Central memory CD8-positive, alpha-beta T cell (primary cell): ENCODE measurements at places on chromosomes 5 and 9.

GRCh38 chr5:42015681-42016080 is 90.6 kb downstream of the FBXO4 start:
- no peak for DNase-seq

GRCh38 chr5:139584137-139584536 is 23.0 kb downstream of the UBE2D2 start:
- DNase-seq = no peak

GRCh38 chr9:87594194-87594593 is 96.5 kb downstream of the DAPK1 start:
- no peak for DNase-seq

DNA sequence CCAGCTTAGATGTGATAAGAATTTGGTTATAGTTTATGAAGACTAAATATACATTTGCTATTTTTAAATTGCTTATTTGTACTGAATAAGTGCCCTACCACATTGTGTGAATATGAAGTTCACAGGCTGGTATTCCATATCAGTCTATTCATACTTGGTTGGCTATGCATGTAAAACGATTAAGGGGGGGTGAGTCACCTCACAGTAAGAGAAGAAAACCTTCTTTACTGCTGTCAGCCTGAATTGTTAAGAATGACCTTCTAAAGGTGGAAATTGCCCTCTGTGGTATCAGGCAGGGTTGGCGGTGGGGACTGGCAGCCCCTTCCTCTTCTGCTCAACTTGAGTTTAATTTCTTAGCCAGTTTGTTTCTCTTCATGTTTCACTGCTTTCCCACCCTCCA is 127.0 kb upstream of the RPS23 start:
- no peak for DNase-seq

DNA sequence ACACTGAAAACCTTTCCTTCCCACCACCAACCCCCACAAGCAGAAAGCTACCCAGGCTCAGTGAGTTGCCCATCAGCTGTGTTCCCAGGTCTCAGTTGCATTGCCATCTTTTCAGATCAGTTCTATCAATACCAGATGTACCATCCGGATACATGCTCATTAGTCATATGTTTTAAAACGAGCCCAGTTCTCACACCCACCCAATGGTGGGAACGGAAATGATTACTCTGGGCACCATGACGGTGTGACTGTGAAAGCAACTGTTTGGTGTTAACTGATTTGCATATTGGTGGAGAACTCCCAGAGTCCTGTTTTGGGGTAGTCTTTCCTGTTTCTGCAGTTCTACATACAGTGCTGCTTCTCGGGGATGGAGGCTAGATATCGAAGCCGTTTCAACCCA is 212.3 kb downstream of the TRIM36 start:
- no peak for DNase-seq

- no peak for DNase-seq
These were observed 185.8 kb downstream of the KCTD16 start for GRCh38 chr5:144356489-144356888.

DNA sequence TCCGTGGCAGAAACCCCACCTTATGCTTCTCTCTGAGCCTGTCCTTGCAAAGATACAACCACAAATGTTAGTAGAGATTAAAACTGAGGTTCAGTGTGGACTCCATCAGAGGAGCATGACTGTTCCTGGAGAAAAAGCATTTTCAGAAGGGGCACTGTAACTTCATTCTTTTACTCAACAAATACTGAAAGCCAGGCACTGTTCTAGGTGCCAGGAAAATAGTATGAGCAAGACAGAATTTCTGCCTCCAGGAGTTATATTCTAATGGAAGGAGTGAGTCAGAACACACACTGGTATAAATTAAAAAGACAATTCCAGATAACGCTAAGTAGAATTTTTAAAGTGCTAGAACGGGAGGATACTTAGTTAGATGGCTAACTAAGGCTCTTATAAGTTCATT is 251.4 kb upstream of the GAS1 start:
- no peak for DNase-seq

DNA sequence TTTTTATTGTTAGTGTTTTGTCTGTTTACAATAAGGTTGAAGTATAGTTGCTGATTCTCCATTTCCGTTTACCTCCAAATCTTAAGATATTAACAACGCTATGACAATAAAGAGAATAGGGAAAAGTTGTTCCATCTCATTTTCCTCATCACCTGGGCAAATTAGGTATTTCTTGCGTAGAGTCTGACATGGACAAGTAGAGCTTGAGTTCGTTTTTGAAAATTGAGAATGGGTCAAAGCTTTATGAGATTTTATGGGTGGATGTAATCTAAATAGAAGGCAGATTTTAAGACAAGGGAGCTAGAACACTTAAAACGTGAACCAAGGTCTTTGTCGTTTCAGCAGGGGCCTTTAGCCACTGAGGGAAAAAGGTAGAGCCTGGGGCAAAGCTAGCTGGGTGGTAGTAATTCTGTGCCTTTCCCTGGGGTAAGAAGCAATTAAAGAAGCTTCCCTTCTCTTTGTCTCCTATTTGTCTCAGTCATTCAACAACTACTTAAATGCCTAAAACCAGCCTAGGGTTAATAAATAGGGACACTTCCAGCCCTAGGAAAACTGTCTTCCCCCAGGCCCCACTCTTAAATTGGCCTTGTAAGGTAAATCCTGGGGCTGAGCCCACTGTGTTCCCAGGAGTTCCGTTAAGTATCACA is 551 bp upstream of the CAAP1 start:
- DNase-seq = no peak

DNA sequence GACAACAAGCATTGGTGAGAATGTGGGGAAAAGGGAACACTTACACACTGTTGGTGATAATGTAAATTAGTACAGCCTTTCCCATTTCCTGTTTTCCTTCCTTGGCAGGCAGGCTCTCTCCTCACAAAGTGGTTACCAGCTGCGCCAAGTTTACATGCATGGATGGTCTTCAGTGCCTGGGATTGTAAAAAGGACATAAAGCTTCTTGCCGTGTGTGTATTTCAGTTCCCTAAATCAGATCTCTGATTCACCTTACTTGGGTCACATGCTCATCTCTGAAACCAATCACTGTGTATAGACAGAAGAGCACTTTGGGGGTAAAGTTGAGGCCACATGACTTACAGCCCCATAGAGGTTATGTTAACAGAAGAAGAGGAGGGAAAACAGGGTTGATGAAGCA is 92.8 kb downstream of the CAVIN4 start:
- no peak for DNase-seq

DNA sequence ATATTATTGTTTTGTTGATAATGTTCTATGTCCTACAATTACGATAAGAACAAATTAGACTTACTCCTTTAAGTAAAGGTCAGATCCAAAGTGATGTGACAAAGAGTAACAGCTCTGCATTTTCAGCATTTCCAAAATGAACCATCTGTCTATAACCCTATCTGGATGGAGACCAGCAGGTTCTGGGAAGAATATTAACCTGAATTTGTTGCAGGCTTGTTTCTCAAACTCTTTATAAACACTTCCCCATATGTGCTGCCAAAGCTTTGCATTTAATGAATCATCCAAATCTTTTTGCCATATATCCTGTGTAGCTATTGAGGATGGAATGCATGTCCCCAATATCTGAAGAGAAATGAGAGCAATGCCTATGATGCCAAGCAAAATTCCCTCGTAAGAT is 198.9 kb upstream of the SLC27A6 start:
- no peak for DNase-seq

GRCh38 chr9:96596601-96597111 is 23.0 kb downstream of the CDC14B start:
- no peak for DNase-seq

DNA sequence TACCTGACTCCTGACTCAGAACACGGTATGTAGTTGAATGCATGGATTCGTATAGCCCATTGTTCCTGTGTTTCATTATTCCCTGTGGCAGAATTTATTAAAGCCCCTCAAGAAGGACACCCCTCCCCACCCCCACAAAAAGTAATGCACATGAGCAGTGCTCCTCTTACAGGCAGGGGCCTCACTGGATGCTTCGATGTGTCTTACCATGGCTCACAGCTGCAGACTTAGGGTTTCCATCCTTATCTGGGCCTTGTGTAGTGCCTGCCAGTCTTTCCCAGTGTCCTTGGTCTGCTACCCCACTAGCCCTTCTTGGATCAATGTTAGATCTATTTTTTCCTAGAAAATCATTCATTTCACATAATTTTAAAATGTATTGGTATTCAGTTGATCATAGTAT is 14.9 kb downstream of the EXOSC3 start:
- DNase-seq = no peak

- no peak for DNase-seq
These were observed 9.5 kb downstream of the SH3GL2 start for GRCh38 chr9:17588395-17588794.
